Activated naive CD8-positive, alpha-beta T cell treated with anti-CD3 and anti-CD28 coated beads for 36 hours (primary cell): ENCODE measurements at places on chromosomes 4 and X. TPM values are rescaled to one million over a fixed set of nuclear protein-coding genes. Genes with fewer than 3 reads are reported as not detected.

DNA sequence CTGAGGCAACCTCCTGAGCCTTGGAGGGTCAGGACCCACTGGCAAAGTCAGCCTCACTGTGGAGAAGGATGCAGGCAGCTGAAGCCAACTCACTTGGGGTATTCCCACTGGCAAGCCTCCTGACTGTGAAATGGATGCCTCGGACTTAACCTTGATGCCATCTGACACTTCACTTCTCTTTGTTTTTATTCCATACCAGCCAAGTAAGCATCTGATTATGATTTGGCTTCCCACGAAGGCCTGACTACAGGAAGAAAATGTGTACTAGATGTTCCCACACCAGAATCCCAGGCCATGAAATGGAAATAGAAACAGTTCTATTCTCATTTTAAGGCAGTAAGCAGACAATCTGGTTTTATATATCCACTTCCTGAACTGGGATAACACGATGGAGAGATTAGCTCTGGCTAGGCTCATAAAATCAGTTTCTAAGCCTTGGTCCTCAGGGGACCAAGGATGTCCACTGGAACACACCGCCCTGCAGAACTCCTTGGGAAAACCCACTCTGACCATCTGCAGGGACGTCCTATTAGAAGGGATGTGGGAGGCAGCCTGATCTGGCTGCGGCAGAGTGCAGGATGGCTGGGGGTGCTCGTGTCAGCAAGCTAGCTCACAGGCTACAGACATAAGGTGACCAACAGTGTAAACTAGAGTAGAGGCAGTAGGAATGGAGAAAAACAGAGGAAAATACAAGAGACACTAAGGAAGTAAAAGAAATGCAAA lies 89.3 kb downstream of the TSPAN5 start:
- DNase-seq = no peak

GRCh38 chr4:46844325-46844917 lies 64.6 kb downstream of the COX7B2 start:
- DNase-seq = peak; percentile 24

The NEIL3 gene
- total RNA-seq = 14.7 TPM

The GRIPAP1 gene
- total RNA-seq = 53.7 TPM

The MSX1 gene
- 0.14 TPM for total RNA-seq

GRCh38 chrX:8867406-8867805 lies 66.2 kb upstream of the FAM9A start:
- DNase-seq = no peak
